Pancreas (tissue), 10 donors: ENCODE measurements at places on chromosomes 2 and 18. TPM values are rescaled to one million over a fixed set of nuclear protein-coding genes. Genes with fewer than 3 reads are reported as not detected.

- no peak overlapping the region for H3K4me3 ChIP-seq
- no peak for DNase-seq
- H3K27me3 ChIP-seq: no peaks in the 10 kb centered on the region
- no peak overlapping the region for H3K27ac ChIP-seq
Observed at GRCh38 chr2:205531489-205532148, 150.7 kb upstream of the NRP2 start.

GRCh38 chr2:228731517-228731916 lies 539.6 kb downstream of the PID1 start:
- H3K4me1 ChIP-seq: no peaks in the 10 kb centered on the region
- no peak for DNase-seq
- H3K4me3 ChIP-seq: no peak overlapping the region

DNA sequence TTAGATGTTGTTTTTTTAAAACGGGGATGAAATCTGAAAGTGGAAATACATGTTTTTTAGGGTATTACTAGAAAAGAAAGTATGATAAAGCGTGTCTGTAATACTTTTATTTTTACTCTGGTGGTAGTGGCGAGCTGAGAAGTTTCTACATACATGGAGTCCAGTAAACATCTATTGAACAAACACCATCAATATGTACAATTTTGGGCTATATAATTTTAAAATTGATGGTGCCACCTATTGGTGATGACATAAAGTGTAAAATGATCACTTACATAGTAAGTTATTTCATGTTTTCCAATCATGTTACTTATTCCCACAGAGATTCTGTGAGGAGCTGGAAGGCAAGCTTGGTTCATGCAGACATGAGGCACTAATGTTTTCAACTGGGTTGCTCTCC lies 31.5 kb upstream of the NFE2L2 start:
- H3K36me3 ChIP-seq: no peaks in the 10 kb centered on the region
- no peaks in the 10 kb centered on the region for H3K27me3 ChIP-seq
- no peak overlapping the region for H3K27ac ChIP-seq
- no peak overlapping the region for H3K4me3 ChIP-seq
- no peaks in the 10 kb centered on the region for H3K4me1 ChIP-seq
- no peak for DNase-seq

- H3K27me3 ChIP-seq: no peaks in the 10 kb centered on the region
- no peaks in the 10 kb centered on the region for H3K36me3 ChIP-seq
- no peak overlapping the region for H3K4me3 ChIP-seq
Observed at GRCh38 chr2:168149986-168150385, 97.4 kb downstream of the STK39 start.

- no peak overlapping the region for H3K4me3 ChIP-seq
- no peak for DNase-seq
- H3K27me3 ChIP-seq: no peaks in the 10 kb centered on the region
- H3K36me3 ChIP-seq: no peaks in the 10 kb centered on the region
Observed at GRCh38 chr18:75140296-75140695, 68.6 kb downstream of the PTGR3 start.

DNA sequence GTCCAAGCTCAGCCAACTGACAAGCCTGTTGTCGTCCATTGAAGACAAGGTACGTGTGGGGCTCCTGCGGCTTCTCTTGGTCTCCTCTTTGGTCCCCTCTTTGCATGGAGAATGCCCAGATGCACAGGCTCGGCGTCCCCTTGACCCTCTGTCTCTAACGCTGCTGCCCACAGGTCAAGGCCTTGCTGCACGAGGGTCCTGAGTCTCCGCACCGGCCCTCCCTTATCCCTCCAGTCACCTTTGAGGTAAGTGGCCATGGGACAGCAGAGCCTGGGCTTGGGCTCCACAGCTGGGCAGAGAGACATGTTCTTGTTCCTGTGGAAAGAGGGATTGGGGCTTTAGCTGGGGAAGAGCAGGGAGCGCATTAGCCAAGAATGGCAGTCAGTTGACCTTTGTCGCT lies 86.1 kb downstream of the INPP5D start:
- H3K36me3 ChIP-seq: no peaks in the 10 kb centered on the region
- no peaks in the 10 kb centered on the region for H3K4me1 ChIP-seq
- no peak overlapping the region for H3K27ac ChIP-seq
- H3K27me3 ChIP-seq: no peaks in the 10 kb centered on the region
- DNase-seq: no peak

DNA sequence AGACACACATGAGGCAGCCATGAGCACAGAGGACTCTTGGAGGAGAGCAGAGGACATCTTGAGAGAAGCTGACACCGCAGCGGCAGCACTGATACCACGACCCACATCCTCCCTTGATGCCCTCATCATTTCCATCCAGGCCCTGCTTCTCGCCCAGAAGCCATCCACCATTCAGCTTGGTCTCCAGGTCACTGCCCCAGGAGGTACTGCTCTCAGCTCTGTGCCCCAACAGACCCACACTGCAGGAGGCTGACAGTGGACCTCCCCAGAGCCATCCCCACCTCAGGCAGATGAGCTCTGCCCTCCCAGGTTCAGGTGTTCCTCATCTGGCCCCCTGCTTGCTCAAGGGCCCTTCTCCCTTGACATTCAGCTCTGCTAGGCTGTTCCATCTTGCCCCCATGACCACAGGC lies 74.9 kb downstream of the ACKR3 start:
- H3K4me1 ChIP-seq: peaks cover under 1% of the 10 kb centered on the region
- H3K27me3 ChIP-seq: no peaks in the 10 kb centered on the region
- no peak for DNase-seq
- H3K36me3 ChIP-seq: no peaks in the 10 kb centered on the region
- no peak overlapping the region for H3K27ac ChIP-seq

GRCh38 chr2:22062679-22063078 lies 938.9 kb downstream of the TDRD15 start:
- H3K27ac ChIP-seq: no peak overlapping the region
- no peaks in the 10 kb centered on the region for H3K4me1 ChIP-seq
- H3K4me3 ChIP-seq: no peak overlapping the region
- H3K27me3 ChIP-seq: no peaks in the 10 kb centered on the region

- DNase-seq: no peak
- H3K27me3 ChIP-seq: no peaks in the 10 kb centered on the region
- H3K36me3 ChIP-seq: no peaks in the 10 kb centered on the region
- no peak overlapping the region for H3K4me3 ChIP-seq
- H3K4me1 ChIP-seq: no peaks in the 10 kb centered on the region
Observed at GRCh38 chr2:3747032-3747654, 43.8 kb downstream of the DCDC2C start.

Gene ALPP
- not detected for total RNA-seq

Gene CELF4
- 3.3 TPM for total RNA-seq

Gene SLC5A7
- not detected for total RNA-seq
